ENCODE measurements at places on chromosomes 1 and 21.

DNA sequence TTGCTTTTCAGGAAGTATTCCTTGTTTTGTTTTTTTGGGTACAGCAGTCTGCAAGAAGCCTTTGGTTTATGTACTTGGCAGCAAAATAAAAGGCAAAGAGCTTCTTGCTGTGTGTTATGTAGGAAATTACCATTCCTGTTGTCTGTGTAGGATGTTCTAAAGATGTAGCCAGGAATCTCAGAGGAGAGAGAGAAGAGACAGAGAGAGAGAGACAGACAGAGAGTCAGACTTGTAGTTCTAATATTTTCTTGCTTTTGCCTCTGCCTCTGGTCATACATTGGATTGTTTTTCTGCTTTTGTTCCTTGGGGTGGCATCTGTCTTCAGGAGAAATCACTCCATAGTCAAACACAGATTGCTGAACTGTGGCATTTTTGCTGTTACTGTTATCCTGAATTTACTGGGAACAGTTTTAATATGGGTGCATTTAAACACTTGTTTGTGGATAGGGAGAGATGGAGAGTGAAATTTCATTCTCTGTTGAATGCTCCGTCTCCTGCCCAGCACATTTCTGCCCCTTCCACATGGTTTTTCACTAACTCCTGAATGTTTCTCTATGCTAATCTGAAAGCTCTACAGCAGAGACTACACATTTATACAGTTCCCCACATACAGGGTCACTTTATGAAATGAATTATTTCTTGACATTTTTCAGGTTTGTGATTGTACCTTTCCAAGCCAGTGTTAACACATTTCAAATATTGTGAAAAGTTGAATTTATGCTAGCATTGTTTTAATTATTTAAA lies 49.8 kb downstream of the POU2F1 start:
- DNase-seq: no peak

DNA sequence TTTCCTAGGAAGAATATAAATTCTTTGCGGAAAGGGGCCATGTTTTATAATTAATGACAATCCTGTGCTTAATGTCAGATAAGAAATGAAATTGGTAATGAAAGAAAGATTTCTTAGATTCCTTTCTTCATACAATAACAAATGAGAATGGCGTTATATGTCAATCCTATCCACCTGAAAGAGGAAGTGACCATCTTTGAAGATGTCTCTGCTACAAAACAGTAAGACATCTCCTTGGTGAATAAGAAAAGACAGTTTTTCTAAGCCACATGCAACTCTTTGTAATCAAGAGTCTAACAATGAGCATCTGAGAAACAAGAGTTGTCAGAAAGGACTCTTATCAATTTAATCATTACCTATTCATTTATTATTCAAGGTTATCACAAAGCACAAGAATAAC lies 286.0 kb downstream of the VAV3 start:
- DNase-seq: no peak

DNA sequence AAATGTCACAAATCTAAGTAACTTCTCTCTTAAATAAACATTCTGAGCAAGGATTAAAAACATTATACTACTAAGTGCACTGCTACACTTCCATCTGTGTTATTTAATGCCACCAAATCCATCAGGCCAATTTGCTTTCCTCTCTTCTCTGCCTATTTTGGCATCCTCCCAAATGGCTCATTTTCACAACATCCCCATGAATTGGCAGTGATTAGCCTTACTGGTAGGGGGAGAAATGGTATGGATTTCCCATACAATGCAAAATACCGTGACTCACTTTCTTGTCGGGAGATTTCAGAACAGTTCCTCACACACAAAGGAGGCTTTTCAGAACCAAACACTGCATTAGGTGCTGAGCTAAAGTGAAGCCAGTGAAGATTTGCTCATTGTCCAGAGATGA lies 195.7 kb downstream of the MIS18A start:
- no peak for DNase-seq

DNA sequence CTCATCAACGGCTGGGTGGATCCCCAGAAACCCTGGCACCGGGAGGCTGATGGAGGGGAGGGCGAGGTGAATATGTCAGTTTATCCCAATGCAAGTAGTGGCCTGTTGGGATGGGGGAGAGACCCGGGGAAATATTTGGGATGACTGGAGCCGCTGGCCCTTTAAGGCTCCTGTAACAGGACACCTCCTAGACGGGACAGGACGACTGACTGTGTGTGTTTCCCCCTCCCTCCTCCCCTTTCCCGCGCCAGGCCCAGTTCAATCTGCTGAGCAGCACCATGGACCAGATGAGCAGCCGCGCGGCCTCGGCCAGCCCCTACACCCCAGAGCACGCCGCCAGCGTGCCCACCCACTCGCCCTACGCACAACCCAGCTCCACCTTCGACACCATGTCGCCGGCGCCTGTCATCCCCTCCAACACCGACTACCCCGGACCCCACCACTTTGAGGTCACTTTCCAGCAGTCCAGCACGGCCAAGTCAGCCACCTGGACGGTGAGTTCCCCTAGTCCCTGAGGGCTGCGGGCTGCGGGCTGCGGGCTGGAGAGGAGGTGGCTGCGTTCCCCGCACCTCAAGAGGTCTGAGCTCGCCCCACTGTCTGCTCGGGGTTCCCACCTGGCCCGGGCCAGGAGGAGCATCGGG lies 44.8 kb upstream of the CCDC27 start:
- DNase-seq: no peak

DNA sequence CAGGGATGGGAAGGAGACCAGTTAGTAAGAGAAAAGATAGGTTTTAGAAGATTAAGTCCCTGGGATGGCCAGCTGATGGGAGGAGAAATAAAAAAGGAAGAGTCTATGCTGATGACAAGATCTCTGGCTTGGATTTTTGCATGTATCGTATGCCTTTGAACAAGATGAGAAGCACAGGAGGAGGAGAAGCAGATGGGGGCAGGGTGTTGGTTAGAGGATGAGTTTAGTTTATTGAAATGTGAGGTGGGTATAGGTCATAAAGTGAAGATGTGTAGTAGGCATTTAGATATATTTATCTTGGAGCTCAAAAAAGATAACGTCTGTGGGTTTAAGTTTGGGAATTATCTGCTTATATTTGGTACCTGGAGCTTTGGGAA lies 1.4 kb downstream of the TIPRL start:
- DNase-seq: no peak

- DNase-seq: no peak
Observed at GRCh38 chr1:5455056-5455455, 537.2 kb downstream of the NPHP4 start.

DNA sequence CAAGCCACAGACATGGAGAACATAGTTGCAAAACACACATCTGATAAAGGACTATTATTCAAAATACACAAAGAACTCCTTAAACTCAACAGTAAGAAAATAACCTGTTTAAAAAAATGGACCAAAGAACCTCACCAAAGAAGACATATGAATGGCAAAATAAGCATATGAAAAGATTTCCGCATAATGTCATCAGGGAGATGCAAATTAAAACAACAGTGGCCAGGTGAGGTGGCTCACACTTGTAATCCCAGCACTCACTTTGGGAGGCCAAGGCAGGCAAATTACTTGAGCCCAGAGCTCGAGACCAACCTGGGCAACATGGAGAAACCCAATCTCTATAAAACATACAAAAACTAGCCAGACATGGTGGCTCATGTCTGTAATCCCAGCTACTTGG lies 50.4 kb downstream of the PRPF38A start:
- DNase-seq: no peak

DNA sequence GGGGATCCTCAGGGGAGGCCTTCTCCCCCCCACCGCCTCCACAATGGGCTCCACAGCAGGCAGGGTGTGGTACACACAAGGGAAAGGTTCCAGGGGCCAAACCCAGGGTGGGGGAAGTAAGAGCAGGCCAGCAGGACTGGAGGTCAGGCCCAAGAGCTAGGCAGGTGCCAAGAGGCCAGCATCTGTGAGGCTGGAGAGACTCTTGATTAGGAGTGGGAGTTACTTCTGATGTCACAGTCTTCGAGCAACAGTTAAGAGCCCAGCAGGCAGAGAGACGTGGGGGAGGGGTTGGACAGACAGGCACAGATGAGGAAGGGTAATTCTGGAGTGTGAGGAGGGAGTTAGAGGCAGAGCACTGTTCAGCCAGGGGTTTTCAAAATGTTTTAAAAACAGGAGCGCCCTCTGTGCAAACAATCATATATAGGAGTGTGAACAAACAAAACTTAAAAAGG lies 55.8 kb downstream of the SLC9A1 start:
- peak; percentile 54 for DNase-seq

- no peak for DNase-seq
Observed at GRCh38 chr1:234922987-234923386, 205.7 kb downstream of the TOMM20 start.

- no peak for DNase-seq
Observed at GRCh38 chr21:42621166-42621818, 32.1 kb upstream of the PDE9A start.

DNA sequence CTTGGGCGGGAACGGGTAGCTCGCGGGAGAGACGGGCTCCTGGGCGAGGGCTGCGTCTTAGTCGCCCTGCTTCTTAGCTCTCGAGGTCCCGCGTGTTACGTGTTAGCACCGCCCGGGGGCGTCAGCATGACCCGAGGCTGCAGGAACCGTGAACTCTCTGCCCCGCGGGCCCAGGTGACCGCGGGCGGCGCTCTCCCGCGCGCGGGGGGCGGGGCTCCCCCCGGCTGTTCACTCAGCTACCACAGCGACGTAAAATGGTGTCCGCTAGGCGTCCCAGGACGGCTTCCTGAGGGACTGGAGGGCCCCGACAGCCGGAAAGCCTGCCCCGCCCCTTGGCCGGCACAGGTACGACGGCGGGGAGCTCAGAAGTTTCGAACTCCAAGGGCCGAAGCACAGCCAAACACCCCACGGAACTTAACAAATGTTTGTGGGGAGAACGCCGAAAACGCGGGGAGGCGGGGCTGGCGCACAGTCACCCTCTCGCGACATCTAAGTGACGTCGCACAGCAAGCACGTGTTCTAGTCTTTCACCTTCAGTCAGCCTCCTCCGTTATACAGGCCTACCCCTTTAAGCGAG lies 780 bp upstream of the RBM15 start:
- peak; percentile 96 for DNase-seq

DNA sequence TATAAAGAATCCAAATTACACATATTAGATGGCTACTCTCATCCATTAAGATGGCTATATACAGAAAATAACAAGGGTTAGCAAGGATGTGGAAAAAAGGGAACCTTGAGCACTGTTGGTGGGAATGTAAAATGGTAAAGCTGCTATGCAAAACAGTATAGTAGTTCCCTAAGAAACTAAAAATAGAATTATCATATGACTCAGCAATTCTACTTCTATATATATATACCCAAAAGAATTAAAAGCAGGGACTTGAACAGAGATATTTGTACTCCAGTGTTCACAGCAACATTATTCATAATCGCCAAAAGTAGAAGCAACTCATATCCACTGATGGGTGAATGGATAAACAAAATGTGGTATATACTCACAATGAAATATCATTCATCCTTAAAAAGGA lies 126.1 kb downstream of the KCNH1 start:
- no peak for DNase-seq

DNA sequence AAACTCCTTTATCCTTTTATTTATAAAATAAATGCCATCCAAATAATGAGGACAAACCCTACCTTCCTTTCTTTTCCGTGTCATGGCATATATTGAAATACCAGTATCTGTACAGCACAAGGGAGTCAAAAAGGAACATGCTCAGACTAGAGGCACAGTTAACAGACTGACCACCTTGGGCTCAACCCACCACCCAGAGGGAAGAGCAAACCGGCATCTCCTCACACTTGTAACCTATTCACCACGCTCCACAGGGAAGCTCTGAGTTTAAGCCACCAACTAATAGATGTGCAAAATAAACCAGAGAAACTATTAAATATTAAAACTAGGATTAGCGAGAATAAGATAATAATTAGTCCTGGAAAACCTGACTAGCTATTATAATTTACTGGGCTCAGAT lies 112.7 kb downstream of the SIPA1L2 start:
- DNase-seq: no peak

- DNase-seq: no peak
Observed at GRCh38 chr21:44505673-44506278, 34.2 kb downstream of the KRTAP10-1 start.

DNA sequence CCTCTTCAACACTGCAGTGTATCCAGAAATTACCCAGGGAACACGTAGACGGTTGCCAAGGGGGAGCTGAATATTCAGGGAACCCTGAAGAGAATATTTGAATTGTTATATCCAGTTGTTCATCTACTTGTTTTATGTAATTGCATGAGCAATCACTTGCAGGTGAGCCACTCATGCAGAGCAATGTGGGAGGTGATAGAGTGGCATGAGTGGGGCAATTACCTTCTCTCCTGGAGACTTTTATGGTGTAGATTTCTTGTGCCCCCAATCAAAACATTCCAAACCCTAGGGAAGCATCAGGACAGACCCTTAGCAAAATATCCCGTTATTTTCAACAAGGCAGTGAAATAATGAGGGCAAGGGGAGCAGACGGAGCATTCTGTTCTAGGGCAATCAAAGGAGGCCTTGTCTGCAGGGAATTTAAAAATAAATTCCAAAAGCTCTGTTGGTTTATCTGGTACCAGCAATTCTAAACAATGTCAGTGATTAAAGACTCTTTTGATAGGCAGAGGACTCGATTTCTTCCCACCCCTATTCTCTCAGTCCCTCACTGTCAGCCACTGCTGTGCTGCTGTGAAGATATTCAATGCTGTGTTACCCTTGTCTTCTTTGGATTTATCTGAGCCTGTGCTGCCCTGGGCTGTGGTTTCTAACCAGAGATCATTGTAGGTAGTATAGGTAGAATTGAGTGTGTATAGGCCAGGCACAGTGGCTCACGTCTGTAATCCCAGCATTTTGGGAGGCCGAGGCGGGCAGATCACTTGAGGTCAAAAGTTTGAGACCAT lies 180.2 kb upstream of the MAP1LC3C start:
- DNase-seq: no peak

GRCh38 chr1:44842486-44842861 lies 579 bp downstream of the PTCH2 start:
- no peak for DNase-seq

GRCh38 chr21:38459490-38459889 lies 38.8 kb downstream of the ERG start:
- no peak for DNase-seq

GRCh38 chr1:83905315-83905907 lies 93.5 kb downstream of the TTLL7 start:
- peak; percentile 2 for DNase-seq

DNA sequence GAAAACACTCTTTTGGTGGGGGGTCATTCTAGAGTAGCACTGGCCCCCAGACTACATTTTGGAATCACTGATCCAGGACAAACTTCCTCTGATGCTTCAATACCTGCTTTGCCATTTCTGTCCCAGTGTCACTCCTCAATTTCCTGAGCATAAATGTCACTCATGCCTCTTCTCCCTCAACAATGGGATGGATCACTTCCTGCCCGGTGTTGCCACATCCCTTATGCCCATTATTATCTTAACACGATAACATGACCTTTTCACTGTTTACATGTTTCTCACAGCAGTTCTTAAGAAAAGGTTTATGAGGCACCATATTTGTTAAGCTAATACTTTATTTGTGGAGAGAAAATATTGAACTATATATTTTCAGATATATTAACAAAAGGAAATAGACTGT lies 3.9 kb upstream of the ITLN1 start:
- DNase-seq: no peak

- no peak for DNase-seq
Observed at GRCh38 chr1:201845331-201846083, 16.6 kb downstream of the IPO9 start.

GRCh38 chr1:157168015-157168414 lies 29.8 kb upstream of the ETV3 start:
- no peak for DNase-seq
